Activated T-cell treated with anti-CD3 and anti-CD28 coated beads, Interleukin-2, amount 50 U/mL, for 48 hours (primary cell): ENCODE measurements at places on chromosomes 3 and 15.

GRCh38 chr15:96408591-96409183, 78.2 kb downstream of the NR2F2 start:
- DNase-seq = no peak

DNA sequence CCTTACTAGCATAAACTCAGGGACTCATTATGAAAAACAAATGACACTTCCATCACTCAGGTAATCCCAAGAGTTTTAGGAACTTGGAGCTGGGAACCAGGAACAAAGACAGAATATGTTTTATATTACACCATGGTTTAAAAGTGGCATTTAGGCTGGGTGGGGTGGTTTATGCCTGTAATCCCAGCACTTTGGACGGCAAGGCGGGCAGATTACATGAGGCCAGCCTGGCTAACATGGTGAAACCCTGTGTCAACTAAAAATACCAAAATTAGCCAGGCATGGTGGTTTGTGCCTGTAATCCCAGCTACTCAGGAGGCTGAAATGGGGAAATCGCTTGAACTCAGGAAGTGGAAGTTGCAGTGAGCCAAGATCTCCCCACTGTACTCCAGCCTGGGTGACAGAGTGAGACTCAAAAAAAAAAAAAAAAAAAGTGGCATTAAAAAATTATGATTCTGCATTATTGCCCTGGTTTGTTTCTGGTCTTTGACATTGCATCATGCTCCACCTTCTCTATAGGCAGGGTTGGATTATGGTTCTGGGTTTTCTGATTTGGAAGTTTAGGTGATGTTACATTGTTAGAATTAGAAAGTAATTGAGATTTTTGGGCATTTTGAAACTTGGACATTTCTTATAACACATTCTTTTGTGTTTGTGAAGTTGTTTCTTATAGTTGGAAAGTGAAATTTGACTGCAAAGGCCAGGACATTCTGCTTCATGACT, 19.0 kb downstream of the SQOR start:
- DNase-seq = no peak

DNA sequence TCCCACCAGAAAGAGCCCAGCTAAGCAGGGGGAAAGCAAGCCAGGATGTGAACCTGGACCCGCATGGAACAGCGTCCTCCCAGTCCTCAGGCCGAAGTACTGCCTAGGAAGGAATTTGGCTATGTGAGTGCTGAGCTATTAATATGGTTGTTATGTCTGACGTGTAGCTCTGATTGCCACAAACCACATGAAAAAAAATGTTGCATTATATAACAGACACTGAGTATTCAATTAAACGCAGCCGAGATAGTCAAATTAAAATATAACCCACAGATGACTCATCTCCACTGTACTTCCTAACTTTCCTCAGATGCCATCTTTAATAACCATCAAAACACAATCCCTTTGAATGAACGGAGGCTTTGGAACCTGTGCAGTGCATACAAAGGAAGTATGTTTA, 111.1 kb downstream of the GABRB3 start:
- DNase-seq = no peak

GRCh38 chr3:54845551-54845950, 82.3 kb downstream of the LRTM1 start:
- DNase-seq = no peak

GRCh38 chr3:20380295-20380694, 194.3 kb upstream of the SGO1 start:
- no peak for DNase-seq

- DNase-seq = no peak
These were observed 444.7 kb upstream of the RBMS3 start for GRCh38 chr3:28836199-28836598.

DNA sequence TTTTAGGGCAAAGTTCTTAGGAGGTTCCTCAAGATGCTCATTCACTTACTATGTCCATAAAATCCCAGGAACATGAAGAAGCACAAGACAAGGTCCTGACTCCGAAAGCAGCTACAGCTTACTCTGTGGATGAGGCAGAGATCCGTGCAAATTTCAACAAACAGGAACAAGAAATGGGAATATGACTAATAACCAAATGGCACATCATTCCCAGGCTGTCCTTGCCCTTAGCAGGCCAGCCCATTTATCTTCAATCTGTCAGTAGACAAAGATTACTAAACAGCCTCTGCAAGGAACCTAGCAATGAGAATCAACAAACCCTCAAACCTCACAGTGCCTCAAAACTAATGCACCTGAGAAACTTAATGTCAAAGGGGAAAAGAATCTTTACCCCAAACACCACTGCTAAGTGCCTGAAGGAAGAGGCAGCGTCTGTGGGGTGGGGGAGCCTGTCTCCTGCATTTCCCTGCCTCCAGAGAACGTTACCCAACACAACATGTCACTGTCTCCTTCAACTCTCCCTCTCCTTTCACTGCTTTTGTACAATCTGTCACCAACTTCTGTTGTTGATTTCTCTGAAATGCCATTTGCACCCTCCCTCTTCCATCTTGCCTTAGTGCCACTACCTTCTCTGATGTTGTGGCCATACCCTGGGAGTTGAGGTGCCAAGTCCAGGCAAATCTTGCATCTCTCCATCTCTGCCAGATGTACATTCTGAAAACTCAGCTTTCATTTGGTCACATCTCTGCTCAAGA, 4.8 kb downstream of the TNFAIP8L3 start:
- no peak for DNase-seq

- DNase-seq = no peak
These were observed 187.8 kb downstream of the TLE3 start for GRCh38 chr15:69909719-69910444.

DNA sequence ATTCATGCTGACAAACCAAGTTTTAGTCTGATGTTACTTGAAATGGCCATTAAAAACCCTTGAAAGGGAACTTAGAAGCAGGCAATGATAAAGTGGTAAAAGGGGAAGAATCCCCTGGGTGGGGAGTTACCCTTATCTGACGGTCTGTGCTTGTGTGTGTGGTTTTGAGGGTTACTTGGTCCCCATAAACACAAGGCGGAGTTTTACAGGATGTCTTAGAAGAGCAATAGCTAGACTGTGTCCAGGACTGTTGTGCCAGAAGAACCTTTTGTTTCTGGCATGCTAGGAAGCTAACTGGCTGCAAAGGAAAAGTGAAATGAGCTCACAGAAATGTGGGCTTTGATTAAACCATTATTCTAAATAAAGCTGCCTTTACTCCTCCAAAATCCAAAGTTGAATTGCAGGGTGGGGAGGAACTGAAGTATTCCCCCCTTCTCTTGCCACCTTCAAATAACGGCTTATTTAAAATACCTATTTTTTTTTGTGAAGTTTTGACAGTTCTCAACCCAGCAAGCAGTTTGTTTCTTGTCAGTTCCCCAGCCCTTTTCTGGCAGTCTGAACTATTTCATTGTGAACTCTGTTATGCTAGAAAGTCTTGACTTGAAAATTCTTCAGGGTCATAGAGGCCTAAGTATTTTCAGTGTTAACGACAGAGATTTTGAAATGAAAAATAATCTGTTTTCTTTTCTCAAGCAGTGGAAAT, 443.5 kb downstream of the OTOL1 start:
- no peak for DNase-seq

DNA sequence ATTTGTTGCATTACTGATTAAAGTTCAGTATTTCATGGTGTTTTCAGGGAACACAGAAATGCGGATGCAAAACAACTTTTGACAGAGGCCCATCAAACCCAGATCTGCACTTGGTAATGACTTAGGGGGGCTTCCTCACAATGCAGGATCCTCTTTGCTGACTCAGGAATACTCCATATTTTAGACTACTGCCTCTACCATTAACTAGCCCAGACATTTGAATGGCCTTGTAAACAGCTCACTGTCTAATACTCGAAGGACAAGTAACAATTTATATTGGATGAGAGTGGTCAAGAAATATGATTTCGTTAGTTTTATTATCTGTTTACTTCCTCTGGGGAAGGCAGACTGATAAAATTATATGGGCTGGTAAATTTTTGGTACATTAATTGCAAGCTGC, 9.0 kb upstream of the KIF23 start:
- no peak for DNase-seq

GRCh38 chr15:70521576-70522322, 241.6 kb downstream of the UACA start:
- no peak for DNase-seq

GRCh38 chr15:43648649-43649429, at the start of gene CATSPER2:
Gene CATSPER2 (minus strand): TSS chr15:43648844. CDS start chr15:43648061, 783 bp downstream.
- no peak for DNase-seq

- no peak for DNase-seq
These were observed 85.8 kb downstream of the CFAP20DC start for GRCh38 chr3:58963928-58964503.

DNA sequence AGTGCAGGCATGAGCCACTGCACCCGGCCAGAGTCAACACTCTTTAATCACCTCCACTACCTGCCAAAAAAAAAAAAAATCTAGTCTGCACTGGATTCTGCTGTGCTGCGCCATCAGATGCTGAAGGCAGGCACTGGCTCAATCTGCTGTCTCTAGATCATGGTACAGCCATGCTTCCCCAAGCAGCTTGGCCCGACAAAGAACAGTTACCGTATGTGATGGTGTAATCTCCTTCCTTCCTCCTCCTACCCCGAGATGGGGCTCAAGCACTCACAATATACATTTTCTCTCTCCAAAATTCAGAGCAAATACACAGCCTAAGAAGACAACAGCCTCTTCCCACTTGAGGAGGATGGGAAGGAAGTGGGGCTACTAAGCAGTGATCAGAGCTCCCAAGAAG, 45.1 kb downstream of the DAPK2 start:
- DNase-seq = no peak

DNA sequence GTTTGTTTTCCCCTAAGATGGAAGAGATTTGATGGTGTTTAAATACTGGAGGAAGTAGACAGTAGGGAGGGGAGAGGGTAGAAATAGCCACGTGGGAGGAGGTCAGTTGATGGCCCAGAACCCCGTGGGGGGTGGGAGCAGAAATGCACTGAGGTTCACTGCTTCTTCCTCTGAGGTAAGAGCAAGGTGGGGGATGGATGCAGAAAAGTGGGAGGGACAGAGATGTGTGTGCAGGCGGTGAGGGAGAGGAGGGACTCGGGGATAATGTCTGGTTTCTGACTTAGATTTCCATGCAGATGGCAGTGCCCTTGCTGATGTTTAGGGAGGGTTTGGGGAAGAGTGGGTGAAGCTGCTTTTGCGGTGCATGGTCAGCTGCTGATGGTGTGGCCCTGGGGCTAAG, 102.9 kb downstream of the ARNT2 start:
- DNase-seq = no peak
